COR-L47 (cell line): ENCODE measurements at places on chromosomes 5 and 9.

- no peak for DNase-seq
Measured at GRCh38 chr5:151248651-151249050, 4.3 kb upstream of the GM2A start.

DNA sequence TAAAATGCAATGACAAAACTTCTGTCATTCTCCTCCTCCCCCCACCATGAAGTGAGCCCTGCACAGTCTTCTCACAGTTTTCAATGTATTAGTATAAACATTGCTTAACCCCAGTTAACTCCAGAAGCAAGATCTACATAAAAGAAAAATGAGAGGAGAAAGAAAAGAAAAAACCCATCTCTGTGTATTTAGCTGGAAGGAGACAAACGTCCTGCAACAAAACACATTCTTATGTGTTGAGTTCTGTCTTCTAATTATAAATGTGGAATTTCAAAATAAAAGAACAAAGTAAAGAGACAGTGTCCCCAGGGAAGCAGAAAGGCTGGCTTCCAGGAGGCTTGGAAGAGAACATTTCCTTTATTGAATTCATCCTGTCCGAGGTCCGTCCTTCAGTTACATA, 491.9 kb upstream of the TUSC1 start:
- no peak for DNase-seq

DNA sequence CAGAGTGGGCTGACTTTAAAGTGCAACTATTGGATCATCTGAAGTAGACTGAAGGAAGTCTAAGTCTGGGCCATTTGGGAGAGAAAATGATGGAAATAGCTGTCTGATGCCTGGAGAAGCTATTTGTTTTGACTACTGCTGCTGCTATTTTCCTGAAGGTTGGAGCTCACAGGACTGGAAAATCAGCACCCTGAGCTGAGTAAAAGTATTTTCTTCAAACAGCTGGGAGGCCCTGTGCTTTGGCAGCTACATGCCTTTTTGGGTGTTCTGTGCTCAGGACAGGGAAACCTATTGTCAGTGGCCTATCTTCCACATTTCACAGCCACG, 302.6 kb downstream of the ENC1 start:
- no peak for DNase-seq

DNA sequence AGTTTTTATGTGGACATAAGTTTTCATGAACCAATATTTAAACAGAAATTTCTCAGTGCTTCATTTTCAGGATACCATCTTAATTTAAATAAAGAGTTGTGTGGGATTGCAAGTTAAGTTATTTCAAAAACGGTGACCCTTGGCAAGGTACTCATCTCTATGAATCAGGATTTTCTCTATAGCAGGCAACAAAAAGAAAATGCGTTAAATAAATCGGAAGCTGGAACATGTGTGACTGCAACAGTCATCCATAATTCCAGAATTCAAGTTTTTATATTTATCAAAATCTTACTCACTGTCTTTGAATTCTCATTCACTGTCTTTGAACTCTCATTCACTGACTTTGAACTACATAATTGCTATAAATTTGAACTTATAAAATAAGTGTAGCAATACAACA, 5.8 kb upstream of the RECK start:
- no peak for DNase-seq

DNA sequence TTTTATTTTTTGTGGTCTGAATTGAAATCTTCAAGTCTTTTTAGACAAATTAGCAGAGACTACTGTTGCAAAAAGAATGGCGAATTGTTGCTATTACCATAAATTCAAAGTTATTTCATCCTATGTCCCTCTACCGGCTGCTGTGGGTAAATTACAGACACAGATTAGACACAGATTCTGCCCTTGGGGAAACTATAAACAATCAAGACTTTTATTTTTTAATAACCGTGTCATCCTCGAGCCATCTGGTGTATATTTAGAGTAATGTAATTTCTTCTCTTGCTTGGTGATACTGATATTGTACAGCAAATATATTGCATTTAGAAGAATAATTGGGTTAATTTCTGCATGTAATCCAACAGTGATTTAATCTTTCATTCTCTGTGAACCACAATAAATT, 228.0 kb upstream of the ADAMTSL1 start:
- no peak for DNase-seq

GRCh38 chr5:137710086-137710485, 25.8 kb downstream of the KLHL3 start:
- DNase-seq = no peak

GRCh38 chr9:121107029-121107428, 32.3 kb downstream of the CNTRL start:
- no peak for DNase-seq

GRCh38 chr9:5848372-5848882, 15.5 kb upstream of the ERMP1 start:
- DNase-seq = no peak

- DNase-seq = no peak
Measured at GRCh38 chr5:55989860-55990259, 4.9 kb downstream of the IL6ST start.

GRCh38 chr9:115333277-115334070, 215.5 kb upstream of the TNC start:
- DNase-seq = no peak

- DNase-seq = peak; percentile 32
Measured at GRCh38 chr9:132241840-132242620, 80.2 kb downstream of the NTNG2 start.

DNA sequence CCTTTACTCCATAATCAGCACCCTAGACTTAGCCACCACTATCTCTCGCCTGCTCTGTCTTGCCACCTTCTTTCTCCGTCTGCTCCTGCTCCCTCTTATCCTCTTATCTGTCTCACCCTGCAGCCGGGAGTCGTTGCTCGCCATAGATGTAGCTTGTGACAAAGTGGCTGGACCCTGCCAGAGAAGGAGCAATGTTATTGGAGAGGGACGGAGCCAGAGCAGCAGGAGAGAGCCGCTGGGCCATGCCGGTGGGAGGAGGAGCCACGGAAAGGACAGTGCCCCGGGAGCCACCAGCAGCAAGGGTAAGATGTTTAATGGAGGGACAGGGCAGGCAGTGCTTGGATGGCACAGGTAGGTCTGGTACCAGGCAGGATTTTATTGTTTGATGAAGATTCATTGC, 137.3 kb downstream of the SEC61B start:
- no peak for DNase-seq

DNA sequence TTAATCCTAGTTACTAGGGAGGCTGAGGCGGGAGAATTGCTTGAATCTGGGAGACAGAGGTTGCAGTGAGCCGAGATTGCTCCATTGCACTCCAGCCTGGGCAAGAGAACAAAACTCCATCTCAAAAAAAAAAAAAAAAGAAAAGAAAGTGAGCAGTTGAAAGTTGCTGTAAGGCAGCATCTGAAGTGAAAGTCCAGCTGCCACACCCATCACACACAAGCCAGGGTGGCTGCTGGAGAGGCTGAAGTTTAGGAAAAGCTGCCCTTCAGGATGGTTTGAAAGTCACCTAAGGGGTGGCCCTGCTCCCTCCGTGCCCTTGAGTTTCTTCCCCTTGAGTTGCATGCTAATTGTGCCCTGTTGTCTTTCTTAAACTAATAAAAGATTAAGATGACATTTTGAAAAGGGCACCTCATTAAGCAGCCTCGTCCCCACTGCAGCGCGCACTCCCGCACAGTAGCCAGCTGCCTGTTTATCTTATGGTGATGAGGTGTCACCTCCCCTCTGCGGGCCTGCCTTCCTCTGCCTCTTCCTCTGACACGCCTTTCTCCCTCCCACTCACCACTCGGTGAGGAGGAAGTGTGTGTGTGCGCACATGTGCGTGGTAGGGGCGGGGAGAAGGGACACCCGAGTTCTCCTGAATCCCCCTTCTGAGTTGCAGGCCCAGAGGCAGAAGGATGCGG, 104.2 kb upstream of the PANK3 start:
- DNase-seq = no peak

- no peak for DNase-seq
Measured at GRCh38 chr9:73121375-73121935, 30.2 kb upstream of the ANXA1 start.

GRCh38 chr5:76927961-76928360, 24.9 kb upstream of the CRHBP start:
- no peak for DNase-seq

- no peak for DNase-seq
Measured at GRCh38 chr9:118100529-118101419, 396.6 kb downstream of the TLR4 start.

DNA sequence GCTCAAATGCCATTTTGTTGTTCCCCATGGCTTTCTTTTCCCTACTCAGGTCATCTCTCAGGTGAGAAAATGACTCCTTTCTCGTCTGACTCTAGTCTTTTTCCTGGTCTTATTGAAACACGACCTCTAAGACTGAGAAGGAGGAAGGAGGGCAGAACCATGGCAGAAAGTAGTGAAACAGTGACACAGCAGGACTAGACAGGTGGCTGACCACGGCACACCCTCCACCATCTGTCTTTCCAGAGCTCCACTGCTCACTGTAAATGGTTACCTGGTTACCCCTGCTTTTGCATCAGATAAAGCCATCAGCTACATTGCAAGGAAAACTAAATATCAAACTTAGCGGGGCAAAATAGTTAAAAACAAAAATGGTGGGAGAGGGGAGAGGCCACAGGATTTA, 30.9 kb downstream of the NR4A3 start:
- no peak for DNase-seq

- DNase-seq = no peak
Measured at GRCh38 chr5:91367344-91367743, 15.8 kb downstream of the ARRDC3 start.

DNA sequence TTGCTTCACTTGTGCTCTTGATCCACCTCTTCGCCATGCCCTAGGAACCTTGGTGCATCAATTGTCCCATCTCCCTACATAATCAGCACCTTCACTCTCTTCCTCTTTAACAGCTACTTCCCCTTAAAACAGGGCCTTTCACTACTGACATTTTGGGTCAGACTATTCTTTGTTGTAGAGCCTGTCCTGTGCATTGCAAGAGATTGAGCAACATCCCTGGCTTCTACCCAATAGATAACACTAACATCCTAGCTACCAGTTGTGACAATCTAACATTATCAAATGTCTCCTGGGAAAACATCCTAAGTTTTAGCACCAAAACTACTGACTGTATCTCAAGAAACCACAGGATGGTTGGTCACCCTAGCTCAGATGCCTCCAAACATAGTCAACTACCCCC, 854.3 kb upstream of the DMAC1 start:
- DNase-seq = no peak

GRCh38 chr5:142141463-142141862, 32.9 kb downstream of the NDFIP1 start:
- no peak for DNase-seq

DNA sequence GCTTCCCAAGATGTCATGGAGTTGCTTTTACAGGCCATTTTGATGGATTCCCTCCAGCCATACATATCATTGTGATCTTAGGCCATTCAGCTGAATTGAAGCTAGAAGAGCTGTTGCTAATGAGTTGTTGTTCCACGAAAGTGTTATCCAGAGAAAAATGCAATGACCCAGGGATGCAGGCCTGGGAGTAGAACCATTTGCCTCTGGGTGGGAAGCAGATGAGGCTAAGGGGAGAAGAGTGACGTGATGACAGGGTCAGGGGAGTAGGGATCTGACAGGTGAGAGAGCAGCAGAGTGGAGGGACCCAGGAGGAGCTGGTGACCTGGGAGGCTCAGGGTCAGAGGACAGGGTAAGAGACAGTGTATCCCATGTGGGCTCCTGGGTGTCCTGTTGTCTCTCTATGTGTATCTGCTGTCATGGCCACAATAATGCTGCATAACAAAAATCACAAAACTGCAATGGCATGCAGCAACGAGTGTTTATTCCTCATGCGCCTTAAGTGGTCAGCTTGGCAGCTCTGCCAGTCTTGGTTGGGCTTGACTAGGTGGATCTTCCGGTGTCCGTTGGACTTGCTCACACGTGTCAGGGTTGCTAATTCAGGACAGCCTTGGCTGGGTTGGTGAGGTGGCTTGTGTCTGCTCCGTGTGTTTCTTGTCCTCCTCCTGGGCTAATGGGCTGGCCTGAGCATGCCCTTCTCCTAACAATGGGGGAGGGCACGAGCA, 90.6 kb downstream of the LIFR start:
- no peak for DNase-seq

DNA sequence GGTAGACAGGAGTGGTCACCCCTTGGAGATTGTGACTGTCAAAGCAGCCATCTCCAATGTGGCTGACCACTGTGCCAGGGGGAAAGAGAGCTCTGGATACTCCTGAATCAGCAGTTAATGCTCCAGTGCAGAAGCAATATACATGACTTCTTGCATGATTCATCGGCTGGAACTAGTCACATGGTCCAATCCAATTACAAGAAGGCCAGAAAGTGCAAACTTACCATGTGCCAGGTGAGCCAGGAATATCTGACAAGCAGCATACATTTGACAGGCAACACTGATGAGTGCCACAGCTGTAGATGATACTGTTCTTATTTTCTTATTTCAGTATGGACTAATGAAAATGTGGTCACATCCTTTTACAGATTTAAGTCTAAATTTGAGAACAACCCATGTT, 440.0 kb upstream of the MPDZ start:
- no peak for DNase-seq

DNA sequence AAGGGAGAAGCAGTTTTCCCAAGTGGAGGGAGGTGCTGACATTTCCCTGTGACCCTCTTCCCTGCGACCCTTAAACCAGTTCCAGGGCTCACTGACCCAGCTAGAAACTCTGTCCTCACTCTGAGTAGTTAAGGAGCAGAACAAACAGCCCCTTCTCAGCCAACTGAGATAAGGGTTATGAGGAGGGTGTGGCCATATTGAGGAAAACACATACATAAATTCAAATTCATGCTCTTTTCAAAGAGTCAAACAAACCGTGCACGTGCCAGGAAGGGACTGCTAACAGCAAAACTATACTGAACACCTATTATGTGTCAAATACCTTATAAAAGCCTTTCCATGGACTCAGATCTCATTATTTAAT, 4.9 kb upstream of the AKNA start:
- DNase-seq = no peak

DNA sequence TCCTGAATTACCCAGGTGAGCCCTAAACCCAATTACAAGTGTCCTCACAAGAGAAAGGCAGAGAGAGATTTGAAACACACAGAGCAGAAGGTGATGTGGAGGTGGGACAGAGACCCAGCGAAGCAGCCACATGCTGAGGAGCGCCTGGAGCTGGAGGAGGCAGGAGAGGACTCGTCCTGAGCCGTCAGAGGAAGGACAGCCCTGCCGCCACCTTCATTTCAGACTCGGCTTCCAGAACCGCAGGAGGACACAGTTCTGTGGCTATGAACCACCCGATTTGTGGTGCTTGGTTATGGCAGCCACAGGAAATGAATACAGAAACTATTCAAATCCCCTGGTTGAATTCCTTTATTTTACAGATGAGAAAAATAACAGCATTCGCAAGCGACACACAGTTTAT, 16.4 kb upstream of the FBP1 start:
- no peak for DNase-seq

- DNase-seq = no peak
Measured at GRCh38 chr5:58759745-58760144, 176.9 kb downstream of the RAB3C start.

GRCh38 chr5:78783434-78784130, 135.0 kb upstream of the LHFPL2 start:
- no peak for DNase-seq

- no peak for DNase-seq
Measured at GRCh38 chr5:77231471-77232138, 21.1 kb downstream of the PDE8B start.
